ENCODE measurements at places on chromosomes 2 and 18.

GRCh38 chr18:58886864-58887612 is 22.4 kb downstream of the ZNF532 start:
- DNase-seq = no peak

DNA sequence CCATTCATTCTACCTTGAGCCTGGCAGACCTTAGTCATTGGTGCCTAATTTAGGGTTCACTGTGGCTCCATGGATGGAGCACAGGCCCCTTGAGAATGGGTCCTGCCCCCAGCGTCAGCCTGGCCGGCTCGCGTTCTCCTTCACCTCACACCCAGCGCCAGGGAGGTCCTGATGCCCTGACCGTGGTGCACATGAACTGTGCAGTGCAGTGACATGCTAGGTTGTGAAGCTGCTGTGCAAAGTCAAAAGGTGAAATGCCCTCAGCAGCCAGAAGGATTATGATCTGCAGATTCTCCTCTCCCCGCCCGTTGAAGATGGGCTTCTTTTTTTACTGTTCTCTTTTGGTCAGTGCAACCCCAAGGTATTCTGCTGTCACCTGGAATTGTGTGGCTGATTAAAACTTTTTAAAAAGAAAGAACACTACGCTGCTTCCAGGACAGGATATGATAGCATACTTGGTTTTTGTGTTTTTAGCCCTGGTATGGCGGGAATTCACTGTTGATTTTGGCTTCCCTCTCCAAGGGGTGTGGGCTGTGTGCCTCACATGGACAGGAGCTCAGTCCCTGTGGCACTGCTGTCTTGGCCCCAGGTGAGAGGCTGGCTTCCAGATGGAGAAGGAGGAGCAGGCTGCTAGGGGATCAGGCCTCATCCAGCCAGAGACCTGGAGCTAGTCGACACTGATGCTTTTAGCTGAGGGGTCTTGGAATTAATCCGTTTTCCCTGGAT is 49.4 kb upstream of the MCFD2 start:
- DNase-seq = no peak

DNA sequence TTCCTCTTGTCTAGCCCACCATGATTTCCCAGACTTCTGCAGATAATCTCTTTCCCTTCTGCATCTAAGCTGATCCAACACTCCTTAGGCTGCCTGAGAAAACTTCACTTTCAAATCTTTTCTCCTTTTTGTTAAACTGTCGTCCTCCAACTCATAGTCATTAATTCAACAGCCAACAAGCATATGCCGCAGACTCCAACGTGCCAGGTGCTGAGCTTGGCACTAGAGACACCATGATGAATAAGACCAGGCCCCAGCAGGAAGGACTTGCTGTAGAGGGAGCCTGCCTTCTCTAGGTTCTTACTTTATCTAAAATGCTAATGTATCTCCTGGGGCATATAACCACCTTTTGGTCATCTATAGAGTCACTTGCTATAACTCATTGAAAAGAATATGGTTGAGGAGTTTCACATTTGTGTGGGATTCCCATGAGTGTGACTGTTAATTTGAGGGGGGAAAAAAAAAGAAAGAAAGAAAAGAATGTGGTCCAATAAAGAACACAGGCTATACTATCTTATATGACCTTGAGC is 51.0 kb downstream of the ANKRD44 start:
- no peak for DNase-seq

- no peak for DNase-seq
Observed at GRCh38 chr2:88261725-88262124, 91.6 kb downstream of the THNSL2 start.

DNA sequence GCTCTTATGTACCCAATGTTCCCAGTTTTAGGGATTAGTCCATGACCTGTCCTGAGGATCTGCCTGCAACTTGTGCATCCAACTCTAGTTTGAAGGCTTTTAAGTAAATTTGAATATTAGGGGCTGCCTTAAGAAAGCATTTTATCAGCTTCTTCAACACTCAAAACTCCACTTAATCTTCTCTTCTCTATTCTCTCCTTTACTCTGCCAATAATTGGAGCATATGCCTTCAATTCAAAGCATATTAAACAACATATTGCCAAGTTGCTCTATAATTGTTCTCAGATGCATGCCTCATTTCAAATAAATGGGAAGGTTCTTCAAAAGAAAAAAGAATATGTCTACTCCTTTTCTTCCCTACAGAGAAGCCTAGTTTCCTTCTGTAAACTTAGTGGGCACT is 84.8 kb upstream of the NCKAP5 start:
- DNase-seq = no peak
